ENCODE measurements at places on chromosomes 12 and 14.

- no peak for DNase-seq
These were observed 14.7 kb downstream of the SUSD6 start for GRCh38 chr14:69626132-69626500.

GRCh38 chr14:92704036-92704804, 44.2 kb downstream of the LGMN start:
- DNase-seq, result no peak

DNA sequence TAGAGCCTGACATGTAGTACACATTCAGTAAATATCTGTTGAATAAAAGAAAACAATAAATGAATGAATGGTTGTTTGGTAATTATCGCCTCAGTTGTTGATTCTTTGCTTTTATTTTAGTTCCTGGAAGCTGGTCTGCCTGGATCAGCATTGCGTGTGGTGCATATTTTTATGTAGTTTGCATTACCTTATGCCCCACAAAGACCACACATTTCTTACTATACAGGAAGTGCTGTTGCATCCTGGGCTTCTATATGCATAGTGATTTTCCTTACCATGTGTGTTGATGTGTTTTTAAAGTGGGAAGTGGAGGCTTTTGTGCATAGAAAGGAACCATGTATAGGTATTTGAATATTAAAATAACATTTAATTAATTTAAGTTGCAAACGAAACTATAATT, 43.6 kb downstream of the DYRK2 start:
- DNase-seq, result no peak

DNA sequence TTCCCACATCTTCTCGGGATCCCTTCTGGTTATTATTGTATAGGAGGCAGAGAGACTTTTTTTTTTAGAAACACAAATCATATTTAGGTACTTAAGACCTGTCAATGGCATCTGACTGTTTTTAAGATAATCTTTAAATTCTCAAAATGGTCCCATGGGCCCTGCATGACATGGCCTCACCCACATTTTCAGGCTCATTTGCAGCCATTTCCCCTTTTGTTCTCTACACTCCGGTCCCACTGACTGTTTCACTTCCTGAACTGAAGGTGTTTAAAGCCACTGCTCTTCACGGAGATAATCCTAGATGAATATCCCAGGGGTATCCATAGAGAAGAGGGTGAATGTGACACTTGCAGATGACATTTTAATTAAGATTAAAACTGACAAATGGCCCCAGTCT, 12.3 kb upstream of the C12orf71 start:
- no peak for DNase-seq

GRCh38 chr14:95248432-95248831, 71.3 kb downstream of the CLMN start:
- DNase-seq, result no peak

- DNase-seq, result no peak
These were observed 1020.4 kb upstream of the FBXO33 start for GRCh38 chr14:40452674-40453073.

Measured in small intestine (tissue), 16 donors.